ENCODE measurements at places on chromosomes 6 and 20.

DNA sequence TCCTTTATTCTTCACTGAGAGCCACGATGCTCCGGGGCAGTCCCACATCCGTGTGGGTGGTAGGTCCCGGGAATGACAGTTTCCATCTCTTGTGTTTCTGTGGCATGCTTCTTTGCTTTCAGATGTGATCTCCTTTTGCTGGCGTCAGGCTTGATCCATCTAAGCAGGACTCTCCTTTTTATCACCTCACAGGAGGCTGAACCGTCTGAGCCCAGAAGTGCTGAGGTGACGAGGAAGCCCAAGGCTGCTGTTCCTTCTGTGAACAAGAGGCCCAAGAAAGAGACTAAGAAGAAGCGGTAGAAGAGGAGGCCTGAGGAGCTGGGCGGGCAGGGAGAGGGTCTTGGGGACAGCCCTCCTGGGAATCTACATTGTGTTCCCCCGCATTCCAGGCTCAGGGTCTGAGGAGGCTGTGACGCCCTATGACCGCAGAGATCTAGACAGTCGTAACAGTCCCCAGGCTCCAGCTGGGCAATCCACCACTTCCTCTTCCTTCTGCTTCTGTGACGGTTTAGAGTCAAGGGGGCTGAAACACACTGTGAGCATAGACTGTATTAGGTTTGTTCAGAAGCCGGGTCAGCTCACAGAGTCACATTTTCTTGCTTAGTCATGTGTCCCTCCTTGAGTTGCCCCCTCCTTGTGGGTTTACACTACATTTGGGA, 26.8 kb downstream of the MANBAL start:
- DNase-seq, result no peak

GRCh38 chr20:63765082-63765873, 25.7 kb downstream of the SLC2A4RG start:
- no peak for DNase-seq

- no peak for DNase-seq
Observed at GRCh38 chr6:146106532-146106931, 77.7 kb downstream of the GRM1 start.

GRCh38 chr6:89886378-89887120, 7.7 kb upstream of the GJA10 start:
- DNase-seq, result no peak

Data from stimulated activated CD8-positive, alpha-beta memory T cell treated with anti-CD3 and anti-CD28 coated beads, Interleukin-2, amount 100 ng/mL, for 1 hour (primary cell).